ENCODE measurements at places on chromosomes 3 and 15.

GRCh38 chr3:74897006-74897405 is 282.5 kb upstream of the CNTN3 start:
- DNase-seq, result no peak

- no peak for DNase-seq
Observed at GRCh38 chr15:63347074-63347857, 34.4 kb downstream of the CA12 start.

GRCh38 chr15:62824111-62825015 is 218.2 kb upstream of the TPM1 start:
- DNase-seq, result no peak

DNA sequence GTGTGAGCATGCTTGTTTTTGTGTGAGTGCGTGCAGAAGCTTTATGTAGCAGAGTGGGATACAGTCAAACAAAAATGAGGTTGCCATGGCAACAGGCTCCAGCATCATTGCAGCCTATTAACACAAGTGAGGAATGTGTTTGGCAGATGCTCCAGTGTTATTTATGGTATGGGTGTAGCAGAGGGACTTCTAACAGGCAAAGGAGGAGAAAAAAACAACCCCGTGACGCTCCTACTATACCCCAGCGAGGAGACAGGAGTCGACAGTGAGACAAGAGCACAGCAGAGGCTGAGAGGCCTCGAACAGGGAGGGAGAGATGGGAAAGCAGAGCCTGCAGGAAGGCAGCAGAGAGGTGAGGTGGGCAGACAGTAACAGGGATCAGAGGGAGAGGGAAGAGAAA is 4.9 kb downstream of the ADCY5 start:
- DNase-seq, result no peak

GRCh38 chr3:185290266-185290665 is 36.4 kb upstream of the EHHADH start:
- DNase-seq, result no peak
